Cortex of kidney (tissue), 1 donor: ENCODE measurements at places on chromosomes 2 and 18.

GRCh38 chr2:126886916-126887280 lies 11.8 kb upstream of the TEX51 start:
- DNase-seq = no peak

- no peak for DNase-seq
Measured at GRCh38 chr18:961644-962355, 57.1 kb downstream of the ADCYAP1 start.

GRCh38 chr2:144211826-144212225 lies 308.1 kb downstream of the ZEB2 start:
- no peak for DNase-seq

DNA sequence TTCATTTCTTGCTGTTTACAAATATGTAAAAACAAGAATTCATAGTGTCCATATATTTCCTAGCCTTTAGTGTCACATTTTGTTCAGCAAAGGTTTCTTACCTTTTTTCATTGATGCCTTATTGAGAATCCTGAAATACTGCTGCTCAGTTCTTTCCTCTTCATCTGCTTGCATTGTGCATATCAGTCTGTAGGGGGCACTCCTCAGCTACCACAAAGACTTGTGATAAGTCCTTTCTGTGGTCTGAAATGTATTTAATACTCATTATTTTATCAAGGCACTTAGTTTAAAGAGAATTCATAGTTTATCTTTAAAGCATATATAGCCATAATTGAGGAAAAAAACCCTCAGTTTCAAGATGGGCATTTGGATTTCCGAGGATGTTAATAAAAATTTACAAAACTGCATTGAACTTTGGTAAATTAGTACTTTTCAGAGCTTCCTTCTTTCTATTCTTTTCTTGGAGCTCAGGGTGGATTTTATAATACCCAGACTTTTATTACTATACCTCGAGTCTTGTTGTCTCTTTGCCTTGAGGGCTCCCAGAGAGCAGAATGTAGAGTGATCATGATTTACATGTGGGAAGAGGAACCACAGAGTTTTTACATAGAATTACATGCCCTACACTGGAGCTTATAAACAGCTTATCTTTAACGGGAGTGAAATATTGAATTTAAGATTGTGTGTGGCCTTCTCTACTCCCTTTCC lies 570.1 kb downstream of the PLCL1 start:
- DNase-seq = no peak

DNA sequence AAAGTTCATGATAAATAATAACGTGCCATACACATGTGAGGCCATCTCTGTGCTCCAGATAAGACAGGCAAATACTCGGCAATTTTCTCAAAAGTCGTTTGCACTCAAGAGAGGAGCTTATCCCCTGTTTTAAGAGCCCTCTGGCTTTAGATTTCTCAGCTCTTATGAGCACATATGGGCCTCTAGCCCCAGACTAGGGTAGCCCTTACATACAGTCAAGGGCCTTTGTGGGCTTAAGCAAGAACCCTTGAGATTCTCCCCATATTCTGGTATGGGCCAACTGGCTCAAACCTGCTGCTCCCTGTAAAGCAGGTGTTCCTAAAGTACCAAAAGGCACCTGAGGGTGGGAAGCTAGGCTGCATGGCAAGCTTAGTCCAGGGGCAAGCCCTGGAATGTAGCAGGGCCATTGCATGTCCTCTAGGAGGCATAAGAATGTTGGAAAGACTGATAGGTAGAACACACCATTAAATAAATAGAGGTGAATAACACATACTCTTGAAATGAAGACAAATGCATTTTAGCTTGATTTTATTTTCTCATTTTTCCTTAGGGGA lies 66.1 kb downstream of the FASTKD2 start:
- no peak for DNase-seq

DNA sequence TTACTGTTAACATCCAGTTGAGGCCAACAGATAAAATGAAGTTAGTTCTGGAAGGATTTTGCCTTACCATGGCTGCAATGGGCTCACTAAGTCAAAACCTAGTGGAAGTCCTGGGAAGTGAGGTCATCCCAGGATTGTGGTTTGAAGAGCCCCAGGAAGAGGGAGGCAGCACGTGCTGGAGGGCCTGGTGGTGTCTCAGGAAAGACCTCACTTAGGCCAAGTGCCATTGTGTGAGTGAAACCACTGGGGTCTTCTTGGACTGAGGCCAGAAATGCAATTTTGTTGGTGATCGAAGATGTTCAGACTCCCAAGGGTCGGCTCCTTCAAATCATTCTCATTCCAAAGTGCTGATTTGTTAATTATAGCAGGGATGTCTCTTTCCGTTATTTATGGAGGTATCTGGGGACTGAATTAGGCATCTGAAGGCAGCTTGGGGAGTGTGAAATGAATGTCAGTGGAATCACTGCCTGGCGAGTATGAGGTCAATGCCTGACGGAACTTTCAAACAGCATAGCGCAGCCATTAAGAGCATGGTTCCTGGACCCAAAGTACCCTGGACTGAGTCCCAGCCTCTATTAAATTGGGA lies 60.0 kb downstream of the IL1R2 start:
- no peak for DNase-seq

DNA sequence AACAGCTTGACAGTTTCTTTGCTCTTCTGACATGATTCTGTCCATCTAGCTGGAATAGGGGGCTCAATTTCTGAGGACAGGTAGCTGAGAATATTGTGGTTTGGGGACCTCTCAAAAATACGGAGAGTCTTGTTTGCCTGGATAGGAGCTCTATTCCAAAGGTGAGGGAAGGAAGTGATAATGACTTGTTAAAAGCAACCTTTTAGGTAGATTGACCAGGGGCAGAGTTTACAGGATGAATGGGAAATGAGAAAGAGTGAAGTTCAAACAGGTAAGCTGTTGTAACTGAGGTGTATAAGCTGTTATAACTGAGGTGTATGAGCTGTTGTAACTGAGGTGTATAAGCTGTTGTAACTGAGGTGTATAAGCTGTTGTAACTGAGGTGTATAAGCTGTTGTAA lies 25.1 kb downstream of the PARD3B start:
- no peak for DNase-seq

GRCh38 chr2:234304950-234305349 lies 191.9 kb downstream of the ARL4C start:
- no peak for DNase-seq
